COR-L47 (cell line): ENCODE measurements at places on chromosomes 7 and 10.

- DNase-seq = no peak
These were observed 4.1 kb upstream of the ARHGAP22 start for GRCh38 chr10:48608976-48609375.

DNA sequence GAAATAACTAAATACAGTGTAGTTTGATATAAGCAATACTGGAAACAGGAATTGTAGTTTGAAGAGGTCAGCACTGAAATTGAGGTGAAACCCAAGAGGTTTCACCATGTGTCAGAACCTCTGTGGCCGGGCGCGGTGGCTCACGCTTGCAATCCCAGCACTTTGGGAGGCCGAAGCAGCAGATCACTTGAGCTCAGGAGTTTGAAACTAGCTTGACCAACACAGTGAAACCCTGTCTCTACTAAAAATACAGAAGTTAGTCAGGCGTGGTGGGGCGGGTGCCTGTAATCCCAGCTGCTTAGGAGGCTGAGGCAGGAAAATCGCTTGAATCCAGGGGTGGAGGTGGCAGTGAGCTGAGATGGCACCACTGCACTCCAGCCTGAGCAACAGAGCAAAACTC, 13.7 kb downstream of the AHCYL2 start:
- DNase-seq = no peak

- no peak for DNase-seq
These were observed 16.9 kb downstream of the CUTC start for GRCh38 chr10:99748823-99749451.

- DNase-seq = no peak
These were observed 10.4 kb upstream of the ASCC1 start for GRCh38 chr10:72226418-72227027.

DNA sequence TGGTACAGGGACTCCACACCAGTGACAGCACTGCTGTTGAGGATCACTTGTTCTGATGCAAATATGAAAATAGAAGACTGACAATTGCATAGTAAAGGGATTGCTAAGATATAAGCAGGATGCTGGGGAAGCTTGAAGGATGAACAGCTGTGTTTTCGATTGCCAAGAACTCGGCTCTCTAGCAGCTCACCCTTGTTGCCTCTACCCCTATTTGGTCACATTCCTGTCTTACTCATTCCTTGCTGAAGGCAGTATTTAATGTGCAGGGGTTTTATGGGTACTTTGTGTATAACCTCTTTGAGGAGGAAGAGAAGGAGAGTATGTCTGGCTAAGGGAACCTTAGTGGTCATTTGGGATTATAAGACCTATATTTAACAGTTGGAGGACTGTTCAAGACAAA, 218.8 kb downstream of the AUTS2 start:
- no peak for DNase-seq

DNA sequence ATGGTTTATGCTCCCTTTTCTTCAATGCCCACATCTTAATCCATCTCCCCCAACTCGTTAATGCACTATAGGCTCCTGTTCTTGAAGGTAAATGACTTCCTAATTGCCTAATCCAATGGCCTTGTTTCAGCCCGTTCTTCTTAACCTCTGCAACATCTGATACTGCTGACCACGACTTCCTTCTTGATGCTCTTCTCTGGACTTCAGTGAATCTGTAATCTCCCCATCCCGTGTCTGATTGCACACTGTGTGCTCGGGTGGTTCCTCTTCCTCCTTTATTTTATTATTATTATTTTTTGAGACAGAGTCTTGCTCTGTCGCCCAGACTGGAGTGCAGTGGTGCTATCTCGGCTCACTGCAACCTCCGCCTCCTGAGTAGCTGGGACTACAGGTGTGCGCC, 58.9 kb downstream of the HIPK2 start:
- DNase-seq = no peak

GRCh38 chr7:38410056-38410455, 136.6 kb upstream of the TARP start:
- DNase-seq = no peak

GRCh38 chr7:114298011-114298410, 116.6 kb upstream of the FOXP2 start:
- DNase-seq = no peak

DNA sequence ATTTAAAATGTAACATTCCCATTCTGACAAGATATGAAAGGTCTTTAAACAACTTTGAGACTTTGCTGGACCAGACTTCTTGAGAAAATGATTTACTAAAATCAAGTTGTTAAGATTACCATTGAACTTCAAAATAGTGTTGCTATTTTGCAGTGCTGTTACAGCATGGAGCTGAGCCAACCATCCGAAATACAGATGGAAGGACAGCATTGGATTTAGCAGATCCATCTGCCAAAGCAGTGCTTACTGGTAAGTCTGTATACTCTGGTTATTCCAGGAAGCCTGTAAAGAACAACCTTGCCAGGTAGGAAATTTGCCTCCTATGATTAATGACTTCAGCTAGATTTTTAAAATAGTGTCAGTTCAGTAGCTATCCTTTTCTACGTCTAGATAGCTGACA, 18.8 kb downstream of the TNKS2 start:
- DNase-seq = no peak

- DNase-seq = no peak
These were observed 38.8 kb upstream of the CFAP46 start for GRCh38 chr10:132981173-132981555.

DNA sequence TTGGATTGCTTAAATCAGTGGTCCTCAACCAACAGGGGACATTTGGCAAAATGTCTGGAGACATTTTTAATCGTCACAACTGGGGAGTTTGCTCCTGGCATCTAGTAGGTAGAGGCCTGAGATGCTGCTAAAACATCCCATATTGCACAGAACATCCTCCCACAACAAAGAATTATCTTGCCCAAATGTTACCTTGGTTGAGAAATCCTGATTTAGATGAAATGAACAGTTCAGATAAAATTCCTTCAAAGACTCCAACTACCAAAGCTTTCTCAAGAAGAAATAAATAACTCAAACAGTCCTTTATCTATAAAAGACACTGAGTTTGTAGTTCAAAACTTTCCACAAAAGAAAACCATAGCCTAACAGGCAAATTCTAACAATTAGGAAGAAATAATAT, 160.9 kb downstream of the SNX13 start:
- no peak for DNase-seq

DNA sequence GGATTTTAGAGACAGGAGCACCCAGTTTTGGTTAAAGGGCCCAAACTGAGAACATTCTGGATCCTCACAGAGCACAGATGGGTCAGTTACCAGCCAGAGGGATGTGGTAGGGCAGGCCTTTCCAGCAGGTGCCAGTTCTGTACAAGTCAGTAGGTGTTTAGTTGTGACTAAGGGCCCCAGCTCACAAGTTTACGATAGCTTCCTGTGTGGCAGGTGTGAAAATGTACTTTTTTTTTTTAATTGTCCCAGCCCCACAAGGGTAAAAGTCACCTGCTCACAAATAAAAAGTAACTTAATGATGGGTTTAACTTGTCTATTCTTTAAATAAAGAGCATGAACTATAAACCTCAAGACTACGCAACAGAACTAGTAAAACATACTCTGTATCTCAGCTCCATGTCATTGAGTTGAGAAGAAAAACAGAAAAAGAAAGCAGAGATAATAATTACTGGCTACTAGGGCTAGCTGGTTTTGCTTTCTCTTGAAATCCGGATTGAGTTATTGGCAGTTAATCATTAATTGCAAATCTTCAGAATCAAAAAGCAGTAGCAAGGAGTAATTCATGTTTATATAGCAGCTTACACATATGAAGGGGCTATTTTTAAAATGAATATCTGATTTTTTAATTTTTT, 15.4 kb downstream of the NFE2L3 start:
- no peak for DNase-seq

DNA sequence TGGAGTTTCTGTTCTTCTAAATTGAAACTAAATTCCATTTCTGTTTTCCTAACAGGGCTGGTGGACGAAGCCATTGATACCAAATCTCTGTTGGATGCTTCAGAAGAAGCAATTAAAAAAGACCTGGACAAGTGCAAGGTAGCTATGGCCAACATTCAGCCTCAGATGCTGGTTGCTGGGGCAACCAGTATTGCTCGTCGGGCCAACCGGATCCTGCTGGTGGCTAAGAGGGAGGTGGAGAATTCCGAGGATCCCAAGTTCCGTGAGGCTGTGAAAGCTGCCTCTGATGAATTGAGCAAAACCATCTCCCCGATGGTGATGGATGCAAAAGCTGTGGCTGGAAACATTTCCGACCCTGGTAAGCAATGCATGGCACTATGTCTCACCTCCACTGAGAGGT, 45.6 kb downstream of the AP3M1 start:
- no peak for DNase-seq

GRCh38 chr7:80444811-80445210, 67.1 kb downstream of the GNAT3 start:
- no peak for DNase-seq

GRCh38 chr10:15122477-15123030, 25.4 kb downstream of the RPP38 start:
- no peak for DNase-seq

- peak; percentile 31 for DNase-seq
These were observed 491 bp upstream of the AKAP9 start for GRCh38 chr7:91940171-91940570.

DNA sequence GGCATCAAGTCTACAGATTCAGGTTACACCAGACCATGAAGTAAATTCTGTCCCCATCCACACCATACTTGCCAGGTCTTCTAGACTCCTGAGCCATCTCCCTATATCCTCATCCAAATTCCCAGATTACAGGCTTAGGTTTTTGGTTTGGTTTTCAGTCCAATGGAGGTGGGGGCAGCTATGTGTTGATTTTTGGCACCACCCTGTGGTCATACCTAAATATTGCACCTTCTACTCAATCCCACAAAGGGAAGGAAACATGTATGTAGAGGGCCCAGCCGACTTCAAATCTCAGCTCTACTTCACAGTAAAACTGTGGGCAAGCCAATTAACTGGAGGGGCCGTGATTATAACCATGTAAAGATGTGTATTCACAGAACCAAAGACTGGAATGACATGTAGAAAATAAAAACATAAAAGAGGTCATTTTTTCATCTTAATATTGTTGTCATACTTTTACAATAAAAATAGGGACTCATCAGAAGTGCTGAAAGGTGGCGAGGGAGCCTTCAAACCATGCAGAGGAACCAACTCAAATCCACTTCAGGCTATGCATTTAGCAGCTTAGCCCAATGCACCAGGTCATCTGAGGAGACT, 19.8 kb downstream of the ERCC6 start:
- DNase-seq = no peak

DNA sequence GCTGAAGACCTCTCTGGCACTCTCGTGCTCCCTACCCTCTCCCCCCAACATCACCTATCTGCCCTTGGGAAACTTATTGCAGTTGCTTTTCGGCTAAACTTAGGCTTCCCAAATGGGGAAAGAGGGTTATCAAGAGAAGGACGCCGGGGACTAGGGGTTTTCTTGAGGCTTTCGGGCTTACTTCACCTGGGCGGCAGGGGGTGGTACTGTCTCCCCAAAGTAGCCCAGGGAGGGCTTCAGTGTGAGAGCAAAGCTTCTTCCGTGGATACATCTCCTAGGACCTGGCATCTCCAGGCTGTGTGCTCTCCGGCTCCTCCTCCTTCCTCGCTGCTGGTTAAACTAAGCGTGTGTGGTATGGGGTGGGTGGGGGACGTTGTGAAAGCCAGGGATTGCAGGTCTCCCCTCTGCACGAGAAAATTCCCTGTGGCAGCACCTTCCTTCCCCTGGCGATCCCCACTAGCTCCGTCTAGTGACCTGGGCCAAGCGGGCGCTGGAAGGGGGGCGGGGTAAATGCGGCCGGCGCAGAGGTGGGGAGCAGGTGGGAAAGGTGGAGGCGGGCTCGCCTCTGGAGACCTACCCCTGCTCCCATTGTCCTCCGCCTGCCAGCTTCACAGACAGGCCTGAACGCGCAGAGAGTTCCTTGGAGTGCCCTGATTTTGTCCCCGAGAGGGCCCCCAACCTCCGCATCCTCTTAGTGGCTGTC, 1.1 kb downstream of the PLXDC2 start:
- DNase-seq = no peak

DNA sequence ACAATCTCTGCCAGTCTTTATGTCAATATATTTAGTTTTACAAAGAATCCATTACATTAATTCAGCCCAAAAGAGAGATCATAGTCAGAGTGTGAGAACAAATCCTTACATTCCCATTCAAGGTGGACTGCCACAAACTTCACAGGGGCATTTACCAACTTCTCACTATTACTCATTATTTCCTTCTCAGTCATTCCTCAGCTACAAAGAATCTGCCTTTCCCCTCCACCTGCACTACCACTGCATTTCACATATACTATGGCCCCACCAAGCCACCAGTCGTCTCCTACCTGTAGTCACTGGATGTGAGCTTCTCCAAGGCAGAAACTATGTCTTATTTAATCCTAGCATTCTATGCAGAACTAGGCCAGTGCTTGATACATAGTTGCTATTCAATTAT, 94.3 kb downstream of the USP6NL start:
- DNase-seq = no peak

DNA sequence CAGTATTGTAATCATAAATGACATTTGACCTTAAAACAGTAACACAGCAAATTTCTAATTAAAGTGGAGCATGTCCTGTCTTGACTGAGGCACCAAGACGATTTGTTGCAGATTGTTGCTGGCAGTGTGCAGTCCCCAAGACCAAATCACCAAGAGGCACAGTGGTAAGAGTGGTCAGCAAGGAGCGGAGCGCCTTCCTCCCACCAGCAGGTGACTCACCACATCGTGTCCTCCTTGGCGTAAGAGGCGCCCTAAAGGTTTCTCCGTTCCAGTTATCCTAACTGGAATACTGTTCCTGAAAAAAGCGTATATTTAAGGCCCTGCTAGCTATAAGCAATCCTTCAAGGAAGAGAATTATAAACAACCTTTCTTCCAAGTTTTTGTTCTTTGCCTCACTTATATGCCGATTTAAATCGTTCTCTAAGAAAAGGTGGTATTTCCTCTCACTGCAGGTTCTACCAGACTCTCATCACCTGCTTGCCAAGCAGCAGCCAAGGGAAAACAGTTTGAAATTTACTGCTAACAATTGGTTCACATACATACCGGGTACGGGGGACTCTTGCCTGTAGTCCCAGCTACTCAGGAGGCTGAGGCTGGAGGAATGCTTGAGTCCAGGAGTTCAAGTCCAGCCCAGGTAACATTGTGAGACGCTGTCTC, 10.7 kb upstream of the REPIN1 start:
- DNase-seq = no peak

- DNase-seq = no peak
These were observed 141.1 kb upstream of the LRRTM3 start for GRCh38 chr10:66784770-66785169.

DNA sequence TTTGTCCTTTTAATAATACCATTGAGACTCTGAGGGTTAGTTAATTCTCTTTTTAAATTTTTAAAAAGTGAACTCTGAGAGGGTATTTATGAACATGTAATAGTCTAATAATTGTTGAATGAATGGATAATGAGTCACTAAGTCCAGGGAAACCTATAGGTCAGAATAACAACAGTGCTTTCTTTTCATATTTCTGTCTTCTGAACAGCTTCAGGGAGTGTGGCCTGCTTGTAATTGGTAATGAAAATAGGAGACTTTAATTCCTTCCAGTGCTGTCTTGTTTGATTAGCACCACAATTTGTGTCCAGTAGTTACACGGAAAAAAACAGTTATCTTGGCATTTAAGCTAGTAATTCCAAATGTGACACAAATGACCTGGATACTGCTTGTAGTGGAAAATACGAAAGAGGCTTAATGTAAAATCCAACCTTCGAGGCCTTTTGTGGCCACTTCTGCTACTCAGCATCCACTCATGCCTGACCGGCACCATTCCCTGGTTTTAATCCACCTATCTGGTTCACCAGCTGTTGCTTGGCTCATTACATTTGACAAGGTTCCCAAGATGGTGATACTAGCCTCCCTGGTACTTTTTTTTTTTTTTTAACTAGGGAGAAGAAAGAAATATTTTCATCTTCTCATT, 149.3 kb upstream of the IMMP2L start:
- DNase-seq = no peak
